ENCODE measurements at places on chromosomes 1 and 21.

GRCh38 chr1:229893762-229894444 is 173.1 kb upstream of the GALNT2 start:
- DNase-seq: no peak

- no peak for DNase-seq
Measured at GRCh38 chr1:48771561-48771960, 5.1 kb downstream of the BEND5 start.

DNA sequence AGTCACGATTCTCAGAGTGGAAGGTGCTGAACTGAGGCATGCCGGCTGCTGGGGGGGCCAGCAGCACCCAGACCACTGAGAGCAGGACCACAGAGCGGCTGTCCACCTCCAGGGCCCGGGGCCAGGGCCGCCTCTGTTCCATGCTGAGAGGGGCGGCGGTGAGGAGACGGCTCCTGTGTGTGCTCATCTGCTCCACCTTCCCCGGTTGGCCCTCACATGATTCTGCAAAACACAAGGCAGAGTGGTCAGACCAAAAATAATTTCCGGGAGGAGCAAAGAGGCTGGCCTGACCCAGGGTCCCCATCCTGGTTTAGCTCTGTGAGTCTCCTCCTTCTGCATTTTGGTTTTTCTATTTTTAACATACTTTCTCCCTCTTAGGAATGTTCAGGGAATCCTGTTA is 26.4 kb downstream of the PLXNA2 start:
- DNase-seq: no peak

- DNase-seq: no peak
Measured at GRCh38 chr1:27009601-27010197, 3.0 kb downstream of the TENT5B start.

DNA sequence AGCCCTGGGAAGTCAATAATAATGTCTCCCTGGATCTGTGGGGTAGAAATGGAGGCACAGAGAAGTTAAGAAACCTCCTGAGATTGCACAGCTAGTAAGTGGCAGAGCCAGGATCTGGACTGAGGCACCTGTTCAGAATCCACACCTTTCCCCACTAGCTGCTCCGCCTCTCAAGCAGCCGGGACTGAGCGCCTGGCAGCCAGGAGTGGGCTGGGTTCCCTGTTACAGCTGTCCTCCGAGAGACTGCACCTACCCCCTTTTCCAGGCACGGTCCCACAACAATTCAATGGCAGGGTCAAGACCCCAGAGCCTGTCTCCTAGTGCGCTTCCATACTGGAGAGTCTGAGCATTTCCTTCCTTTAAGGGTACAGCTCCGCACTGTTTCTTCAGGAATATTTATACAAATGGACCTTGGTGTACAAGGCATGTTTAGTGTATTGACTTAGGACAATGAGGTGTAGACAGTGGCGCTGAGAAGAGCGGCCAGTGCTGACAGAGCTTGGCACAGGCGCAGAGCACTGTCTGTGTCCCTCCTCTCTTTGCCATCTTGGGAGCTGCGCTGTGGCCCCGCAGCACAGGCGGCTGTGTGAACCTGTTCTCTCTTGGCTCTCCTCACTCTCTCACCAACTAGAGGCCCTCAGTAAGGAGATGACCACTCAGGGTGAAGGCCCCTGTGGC is 24.4 kb downstream of the GRHL3 start:
- DNase-seq: no peak

- no peak for DNase-seq
Measured at GRCh38 chr1:95984798-95985374, 736.7 kb upstream of the PTBP2 start.

DNA sequence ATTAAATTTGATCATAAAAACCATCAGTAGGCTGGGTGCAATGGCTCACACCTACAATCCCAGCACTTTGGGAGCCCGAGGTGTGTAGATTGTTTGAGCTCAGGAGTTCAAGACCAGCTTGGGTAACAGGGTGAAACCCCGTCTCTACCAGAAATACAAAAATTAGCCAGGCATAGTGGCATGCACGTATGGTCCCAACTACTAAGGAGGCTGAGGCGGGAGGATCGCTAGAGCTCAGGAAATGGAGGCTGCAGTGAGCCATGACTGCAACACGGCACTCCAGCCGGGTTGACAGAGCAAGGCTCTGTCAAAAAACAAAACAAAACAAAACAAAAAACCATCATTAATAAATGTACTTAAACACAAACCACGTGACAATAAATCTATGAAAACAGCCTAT is 61.0 kb downstream of the ARID4B start:
- no peak for DNase-seq

DNA sequence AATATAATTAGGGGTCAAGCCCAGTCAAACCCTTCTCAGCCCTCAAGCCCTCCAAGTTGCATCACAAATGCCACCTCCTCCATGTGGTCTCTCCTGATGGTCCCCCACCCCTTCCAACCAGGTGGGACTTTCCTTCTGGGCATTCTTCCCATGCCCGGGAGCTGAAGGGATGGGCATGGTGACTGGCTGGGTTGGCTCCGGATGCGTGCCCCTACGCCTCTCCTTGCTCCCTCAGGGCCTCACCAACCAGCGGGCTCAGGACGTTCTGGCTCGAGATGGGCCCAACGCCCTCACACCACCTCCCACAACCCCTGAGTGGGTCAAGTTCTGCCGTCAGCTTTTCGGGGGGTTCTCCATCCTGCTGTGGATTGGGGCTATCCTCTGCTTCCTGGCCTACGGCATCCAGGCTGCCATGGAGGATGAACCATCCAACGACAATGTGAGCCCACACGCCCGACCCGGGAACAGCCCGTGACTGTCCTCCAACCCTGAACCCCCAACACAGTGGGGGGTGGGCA is 7.5 kb downstream of the ATP1A2 start:
- no peak for DNase-seq

DNA sequence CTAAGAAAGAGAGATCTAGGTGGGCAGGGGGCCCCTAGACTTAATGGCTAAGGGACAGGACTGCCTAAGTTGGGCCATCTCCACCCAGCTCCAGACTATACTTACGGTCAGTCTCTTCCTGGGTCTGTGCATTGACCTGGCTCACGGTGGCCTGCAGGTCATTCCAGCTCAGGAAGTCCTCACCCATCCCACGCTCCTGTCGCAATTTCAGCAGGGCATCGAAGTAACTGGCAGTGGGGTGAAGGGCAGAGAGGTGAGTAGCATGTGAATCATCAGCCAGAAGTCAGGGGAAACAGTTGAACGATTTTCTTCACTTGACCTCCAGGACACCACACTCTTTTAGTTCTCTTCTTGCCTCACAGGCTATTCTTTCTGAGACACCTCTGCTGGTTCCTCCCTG is 20.5 kb downstream of the IQGAP3 start:
- no peak for DNase-seq

- no peak for DNase-seq
Measured at GRCh38 chr1:232384171-232384883, 245.6 kb downstream of the SIPA1L2 start.

GRCh38 chr21:46056450-46056903 is 41.4 kb upstream of the COL6A2 start:
- DNase-seq: peak; percentile 91

GRCh38 chr1:20178634-20179370 is 7.1 kb upstream of the UBXN10 start:
- DNase-seq: no peak

GRCh38 chr1:7988576-7988975 is 27.1 kb downstream of the PARK7 start:
- no peak for DNase-seq

- no peak for DNase-seq
Measured at GRCh38 chr1:10211805-10212410, 1.5 kb downstream of the KIF1B start.

- no peak for DNase-seq
Measured at GRCh38 chr1:194067772-194068171, 881.4 kb upstream of the B3GALT2 start.

GRCh38 chr1:187605736-187606135 is 777.0 kb downstream of the PLA2G4A start:
- no peak for DNase-seq

- DNase-seq: no peak
Measured at GRCh38 chr1:6207075-6207885, 1.4 kb downstream of the RNF207 start.

DNA sequence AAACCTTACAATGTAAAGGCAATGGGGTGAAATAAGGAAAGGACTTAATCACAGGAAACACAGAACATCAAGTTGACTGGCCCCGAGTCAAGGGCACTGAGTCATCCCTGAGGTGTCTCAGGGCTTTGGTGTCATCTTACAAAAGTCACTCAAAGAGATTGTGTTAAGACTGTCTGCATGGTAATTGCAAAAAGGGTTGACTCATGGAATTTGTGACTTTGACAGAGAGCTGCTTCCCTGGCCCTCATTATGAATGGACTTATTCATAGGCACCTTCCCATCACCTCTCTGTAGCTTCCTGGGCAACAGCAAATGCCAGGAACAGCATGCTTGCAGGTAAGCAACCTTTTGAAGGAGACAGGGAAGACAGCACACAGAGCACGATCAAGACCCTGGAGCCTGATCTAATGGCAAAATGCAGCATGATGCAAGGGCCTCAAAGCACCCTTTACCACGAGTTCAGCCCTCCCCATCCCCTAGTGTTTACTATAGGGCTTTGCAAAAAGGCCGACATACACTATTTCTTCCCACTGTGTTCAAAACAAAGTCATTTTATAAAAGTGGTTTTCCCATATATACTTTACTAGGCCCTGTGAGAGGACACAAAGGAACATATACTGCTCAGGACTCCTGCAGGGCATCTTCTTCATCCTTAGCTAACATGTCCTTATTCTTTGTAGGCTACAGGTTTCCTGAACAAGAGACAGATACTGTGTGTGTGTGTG is 17.1 kb downstream of the ZP4 start:
- peak; percentile 89 for DNase-seq
